IMR-90 (cell line): ENCODE measurements at places on chromosomes 3 and 15. TPM values are rescaled to one million over a fixed set of nuclear protein-coding genes. Genes with fewer than 3 reads are reported as not detected.

GRCh38 chr15:80849308-80849707 is 70.1 kb downstream of the CEMIP start:
- H3K27ac ChIP-seq = no peak overlapping the region
- peaks cover 9% of the 10 kb centered on the region for H3K4me1 ChIP-seq
- H3K36me3 ChIP-seq = peaks cover 78% of the 10 kb centered on the region
- H3K27me3 ChIP-seq = no peaks in the 10 kb centered on the region; the same call in 1 of the 2 replicates
- H3K4me3 ChIP-seq = no peak overlapping the region
- DNase-seq = peak; percentile 93

- no peaks in the 10 kb centered on the region for H3K4me1 ChIP-seq
- DNase-seq = no peak
- H3K27ac ChIP-seq = no peak overlapping the region
- no peak overlapping the region for H3K4me3 ChIP-seq
- H3K27me3 ChIP-seq = no peaks in the 10 kb centered on the region; the same call in 1 of the 2 replicates
Measured at GRCh38 chr3:17747890-17748247, 5.4 kb upstream of the TBC1D5 start.

DNA sequence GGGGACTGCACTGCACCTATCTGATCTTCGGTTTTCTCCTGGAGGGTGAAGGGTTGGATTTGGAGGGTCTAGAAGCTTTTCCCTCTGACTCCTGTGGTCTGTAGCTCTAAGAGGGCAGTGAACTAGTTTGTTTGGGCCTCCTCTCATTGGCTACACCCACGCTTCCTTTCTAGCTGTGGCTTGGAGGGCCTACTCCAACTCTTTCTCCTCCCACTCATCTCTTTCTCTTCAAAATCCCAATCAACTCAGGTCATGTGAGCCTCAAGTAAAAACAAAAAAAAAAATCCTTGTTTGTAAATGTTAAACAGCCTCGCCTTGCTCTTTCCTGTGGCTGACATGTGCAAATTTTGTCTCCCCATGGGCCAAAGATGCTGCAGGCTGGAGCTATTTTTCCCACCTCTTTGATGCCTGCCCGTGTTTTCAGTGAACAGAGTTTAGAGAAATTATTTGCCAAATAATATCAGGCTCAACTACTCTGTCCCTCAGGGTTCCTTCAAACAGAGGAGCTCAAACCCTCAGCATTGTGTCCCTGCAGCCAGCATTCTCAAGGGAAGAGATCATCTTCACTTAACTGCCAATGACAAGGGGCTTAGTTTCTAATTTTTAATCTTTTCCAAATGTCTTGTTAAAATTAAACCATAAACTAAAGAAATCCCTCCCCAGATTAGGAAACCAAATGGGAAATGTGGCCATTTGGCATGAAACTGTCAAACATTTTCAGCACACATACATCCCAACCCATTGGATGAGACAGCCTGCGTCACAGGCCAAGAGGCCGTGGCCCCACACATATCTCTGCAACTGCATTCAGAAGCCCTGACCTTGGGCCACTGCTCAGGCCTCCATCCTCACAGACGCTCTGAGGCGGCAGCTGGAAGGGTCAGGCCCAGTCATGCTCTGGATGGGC is 114.8 kb upstream of the THBS1 start:
- H3K27ac ChIP-seq = peak overlapping the region; percentile 94; the same call in 1 of the 2 replicates
- no peaks in the 10 kb centered on the region for H3K36me3 ChIP-seq
- no peak overlapping the region for H3K4me3 ChIP-seq
- H3K27me3 ChIP-seq = no peaks in the 10 kb centered on the region
- peak; percentile 39 for DNase-seq
- peaks cover 20% of the 10 kb centered on the region for H3K4me1 ChIP-seq

- DNase-seq = no peak
- H3K4me3 ChIP-seq = no peak overlapping the region
- no peaks in the 10 kb centered on the region for H3K36me3 ChIP-seq
- H3K27ac ChIP-seq = no peak overlapping the region
Measured at GRCh38 chr15:73786538-73786937, 33.4 kb upstream of the INSYN1 start.

DNA sequence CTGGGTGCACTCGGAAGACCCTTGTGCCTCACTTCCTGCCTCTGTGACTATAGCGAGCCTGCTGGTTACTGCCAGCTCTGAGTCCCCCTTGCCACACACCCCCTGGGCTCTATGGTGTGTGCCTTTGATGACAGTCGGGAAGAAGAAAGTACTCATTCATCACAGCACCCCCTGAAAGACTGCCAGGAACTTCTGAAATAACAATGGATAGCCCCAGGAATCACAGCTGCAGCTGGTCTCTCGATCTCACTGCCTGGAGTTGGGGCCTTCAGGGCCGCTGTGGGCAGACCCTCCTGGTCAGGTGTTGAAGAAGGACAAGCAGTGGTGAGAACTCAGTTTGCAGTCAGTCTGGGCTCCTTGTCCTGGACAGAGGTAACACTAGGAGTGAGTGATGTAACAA is 9.8 kb upstream of the RPP14 start:
- peaks cover 3% of the 10 kb centered on the region; the same call in 1 of the 2 replicates for H3K36me3 ChIP-seq
- DNase-seq = no peak
- peaks cover 11% of the 10 kb centered on the region; the same call in 1 of the 2 replicates for H3K27me3 ChIP-seq
- no peak overlapping the region for H3K27ac ChIP-seq
- no peaks in the 10 kb centered on the region for H3K4me1 ChIP-seq
- no peak overlapping the region for H3K4me3 ChIP-seq

DNA sequence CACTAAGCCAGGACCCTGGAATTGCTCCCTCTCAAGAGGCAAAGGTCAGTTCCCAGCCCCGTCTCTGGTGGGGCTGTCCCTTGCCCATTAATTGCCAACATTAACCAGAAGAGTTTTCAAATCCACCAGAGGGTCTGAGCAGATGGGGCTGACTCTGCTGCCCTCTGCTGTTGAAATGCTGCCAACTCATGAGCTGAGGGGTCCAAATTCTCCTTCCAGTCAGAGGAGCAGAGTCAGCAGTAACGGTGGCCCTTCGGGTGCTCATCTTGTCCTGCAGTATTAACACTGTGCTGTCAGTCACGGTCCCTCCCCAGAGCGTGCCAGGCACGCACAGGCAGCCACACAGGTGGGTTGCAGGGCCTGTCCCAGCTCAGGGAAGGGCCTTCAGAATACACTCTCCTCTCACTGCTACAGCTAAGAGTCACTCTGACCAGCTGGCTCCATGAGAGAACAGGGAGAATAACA is 10.7 kb upstream of the SPTBN5 start:
- H3K4me1 ChIP-seq = no peaks in the 10 kb centered on the region
- DNase-seq = peak; percentile 65
- H3K27me3 ChIP-seq = no peaks in the 10 kb centered on the region
- H3K27ac ChIP-seq = no peak overlapping the region
- no peak overlapping the region for H3K4me3 ChIP-seq

GRCh38 chr3:25313286-25313685 is 114.8 kb upstream of the RARB start:
- H3K4me3 ChIP-seq = no peak overlapping the region
- H3K4me1 ChIP-seq = no peaks in the 10 kb centered on the region
- H3K27ac ChIP-seq = no peak overlapping the region

DNA sequence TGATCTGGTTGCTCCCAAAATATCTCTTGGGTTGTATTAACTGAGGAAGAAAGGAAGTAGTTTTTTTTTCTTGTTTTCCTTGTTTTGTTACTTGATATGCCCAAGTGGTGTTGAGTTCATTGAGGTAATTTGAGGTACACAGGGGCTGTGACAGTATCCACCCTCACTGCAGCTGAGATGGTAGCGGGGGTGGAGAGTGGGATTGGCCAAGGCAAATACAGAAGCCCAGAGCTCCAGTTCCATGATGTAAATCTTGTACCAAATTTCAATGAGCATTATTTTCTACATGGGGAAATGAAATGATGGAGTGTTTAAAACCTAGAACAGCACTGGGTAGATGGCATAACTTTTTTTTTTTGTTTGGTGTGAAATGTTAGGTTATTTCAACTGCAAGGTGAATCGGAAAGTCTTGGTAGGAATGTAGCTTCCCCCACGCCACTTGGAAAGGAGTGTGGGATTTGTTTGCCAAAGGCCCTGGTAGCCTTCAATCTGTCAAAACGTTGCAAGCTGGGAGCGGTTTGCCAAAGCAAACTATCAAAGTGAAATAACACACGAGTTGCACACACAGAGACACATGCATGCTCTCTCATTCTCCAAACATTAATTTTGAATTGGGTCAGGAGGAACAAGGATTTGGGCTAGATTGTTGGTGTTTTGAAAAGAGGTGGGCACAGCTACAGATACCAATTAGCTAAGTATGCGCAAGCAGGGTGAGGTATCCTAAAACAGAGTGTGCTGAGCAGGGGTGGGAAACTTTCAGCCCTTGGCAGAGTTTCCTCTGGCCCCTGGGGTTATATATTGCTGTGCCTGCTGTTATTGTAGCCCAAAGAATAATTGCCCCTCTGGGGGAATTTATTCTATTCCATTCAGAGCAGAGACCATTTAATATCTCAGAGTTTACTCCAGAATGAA is 34.6 kb downstream of the THSD4 start:
- no peak overlapping the region for H3K4me3 ChIP-seq
- H3K36me3 ChIP-seq = peaks cover 11% of the 10 kb centered on the region
- no peak for DNase-seq
- H3K27ac ChIP-seq = no peak overlapping the region

GRCh38 chr15:79117442-79118204 is 27.0 kb upstream of the RASGRF1 start:
- H3K36me3 ChIP-seq = no peaks in the 10 kb centered on the region
- H3K27me3 ChIP-seq = peaks cover 3% of the 10 kb centered on the region; the same call in 1 of the 2 replicates
- H3K27ac ChIP-seq = no peak overlapping the region
- H3K4me3 ChIP-seq = no peak overlapping the region

DNA sequence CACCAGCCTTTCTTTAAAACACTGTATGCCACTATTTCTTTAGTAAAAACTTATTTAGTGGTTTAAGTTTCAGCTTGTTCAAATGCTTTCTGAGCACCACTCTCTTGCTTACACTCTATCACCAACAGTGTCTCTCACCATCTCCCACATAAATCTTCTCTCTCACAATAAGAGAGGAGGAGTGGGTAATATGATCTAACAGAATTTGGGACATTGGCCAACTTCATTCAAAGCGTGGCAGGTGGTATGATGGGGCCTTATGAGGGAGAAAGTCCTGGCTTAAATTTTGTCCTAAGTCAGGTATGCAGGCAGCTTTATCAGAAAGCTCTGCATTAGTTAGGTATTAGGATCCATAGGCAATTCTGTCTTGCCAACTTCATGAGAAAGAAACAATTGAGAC is 1132.5 kb downstream of the TUSC7 start:
- H3K27me3 ChIP-seq = no peaks in the 10 kb centered on the region
- no peak for DNase-seq
- peaks cover 3% of the 10 kb centered on the region; the same call in 1 of the 2 replicates for H3K4me1 ChIP-seq
- no peak overlapping the region for H3K4me3 ChIP-seq

GRCh38 chr3:137692803-137693431 is 71.2 kb upstream of the SOX14 start:
- no peak overlapping the region for H3K4me3 ChIP-seq
- DNase-seq = no peak
- no peak overlapping the region for H3K27ac ChIP-seq
- no peaks in the 10 kb centered on the region for H3K4me1 ChIP-seq

DNA sequence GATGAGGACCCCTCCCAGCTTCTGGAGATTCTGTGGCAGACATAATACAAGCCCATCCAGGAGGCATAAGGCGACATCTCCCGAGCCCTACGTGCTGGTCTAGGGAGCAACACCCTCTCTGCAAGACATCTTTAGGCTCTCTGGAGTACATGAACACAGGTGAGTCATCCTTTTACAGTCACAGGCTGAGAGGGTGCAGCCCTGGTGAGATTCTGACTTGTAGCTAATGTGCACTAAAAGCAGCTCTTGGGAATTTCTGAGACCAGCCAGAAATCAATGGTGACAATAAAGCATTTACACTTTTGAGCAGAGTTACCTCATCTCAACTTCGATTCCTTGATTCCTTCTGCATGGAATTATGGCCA is 131.1 kb downstream of the XXYLT1 start:
- 0 out of 2 replicates have a peak, but pooled peaks cover 2% of the 10 kb centered on the region for H3K36me3 ChIP-seq
- no peak overlapping the region for H3K27ac ChIP-seq
- DNase-seq = peak; percentile 62
- no peaks in the 10 kb centered on the region for H3K4me1 ChIP-seq

DNA sequence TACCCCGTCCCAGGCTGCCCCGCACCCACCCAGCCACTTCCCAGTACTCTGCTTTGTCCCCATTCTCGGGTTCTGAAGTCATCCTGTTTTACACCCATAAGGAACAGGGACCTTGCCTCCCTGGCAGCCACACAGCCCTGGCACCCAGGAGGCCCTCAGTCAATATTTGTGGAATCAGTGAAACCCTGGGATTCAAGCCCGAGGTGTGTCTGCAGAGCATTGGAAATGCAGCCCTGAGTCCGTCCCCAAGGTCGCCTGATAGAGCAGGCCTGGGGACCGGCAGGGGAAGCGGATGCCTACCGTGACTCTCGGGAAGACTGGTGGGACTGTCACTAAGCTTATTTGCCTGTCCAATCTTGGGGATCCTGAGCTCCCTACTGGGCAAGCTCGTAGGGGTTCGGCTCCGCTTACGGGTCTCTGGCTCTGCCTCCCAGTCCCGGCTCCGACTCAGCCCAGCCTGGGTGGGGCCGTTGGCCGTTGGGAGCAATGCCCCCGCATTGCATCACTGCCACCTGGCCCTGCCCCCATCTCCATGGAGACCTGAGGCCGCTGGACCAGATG is 64.4 kb upstream of the TAMM41 start:
- H3K36me3 ChIP-seq = no peaks in the 10 kb centered on the region
- H3K27ac ChIP-seq = no peak overlapping the region
- peaks cover 5% of the 10 kb centered on the region for H3K27me3 ChIP-seq

DNA sequence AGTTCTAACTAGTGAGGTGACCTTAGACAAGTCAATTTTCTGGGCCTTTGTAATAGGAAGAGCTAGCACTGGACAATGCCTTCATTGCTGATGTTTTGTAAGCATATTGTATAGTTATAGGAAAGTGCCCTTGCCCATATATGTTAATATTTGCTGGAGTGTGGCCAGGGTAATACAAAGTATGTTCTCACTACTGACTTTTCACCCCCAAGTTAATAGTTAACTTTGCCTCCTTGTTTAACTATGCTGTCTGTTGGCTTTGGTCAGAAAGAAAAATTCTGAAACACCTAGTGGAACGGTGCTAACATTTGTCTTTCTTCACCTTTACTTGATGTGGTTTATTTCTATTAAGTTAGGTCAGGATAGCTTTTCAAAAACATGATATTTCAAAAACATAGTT is 287.4 kb upstream of the CTNNB1 start:
- no peak overlapping the region for H3K4me3 ChIP-seq
- DNase-seq = no peak
- no peaks in the 10 kb centered on the region for H3K4me1 ChIP-seq
- no peaks in the 10 kb centered on the region for H3K36me3 ChIP-seq
- H3K27ac ChIP-seq = no peak overlapping the region
- H3K27me3 ChIP-seq = no peaks in the 10 kb centered on the region

GRCh38 chr15:52318729-52319500 is 23.3 kb upstream of the MYO5C start:
- no peaks in the 10 kb centered on the region for H3K27me3 ChIP-seq
- H3K36me3 ChIP-seq = peaks cover 14% of the 10 kb centered on the region
- H3K27ac ChIP-seq = no peak overlapping the region
- no peak for DNase-seq
- no peak overlapping the region for H3K4me3 ChIP-seq

The DLEC1 gene
- polyA plus RNA-seq = 0.03 TPM in 1 of 2 replicates, not detected in the other

The CCDC66 gene
- 3.7 and 6.0 TPM in 2 replicates for polyA plus RNA-seq

The PLSCR5 gene
- not detected in 2 replicates for polyA plus RNA-seq

The FBXO40 gene
- polyA plus RNA-seq = not detected in 2 replicates

The LRRIQ4 gene
- not detected in 2 replicates for polyA plus RNA-seq

The RETNLB gene
- polyA plus RNA-seq = not detected in 2 replicates

The LSG1 gene
- polyA plus RNA-seq = 25.2 and 26.8 TPM in 2 replicates

The GHSR gene
- polyA plus RNA-seq = not detected in 2 replicates

The MRPL46 gene
- 24.2 and 28.1 TPM in 2 replicates for polyA plus RNA-seq
